Fibroblast of skin of back (primary cell): ENCODE measurements at places on chromosomes 13 and 19.

DNA sequence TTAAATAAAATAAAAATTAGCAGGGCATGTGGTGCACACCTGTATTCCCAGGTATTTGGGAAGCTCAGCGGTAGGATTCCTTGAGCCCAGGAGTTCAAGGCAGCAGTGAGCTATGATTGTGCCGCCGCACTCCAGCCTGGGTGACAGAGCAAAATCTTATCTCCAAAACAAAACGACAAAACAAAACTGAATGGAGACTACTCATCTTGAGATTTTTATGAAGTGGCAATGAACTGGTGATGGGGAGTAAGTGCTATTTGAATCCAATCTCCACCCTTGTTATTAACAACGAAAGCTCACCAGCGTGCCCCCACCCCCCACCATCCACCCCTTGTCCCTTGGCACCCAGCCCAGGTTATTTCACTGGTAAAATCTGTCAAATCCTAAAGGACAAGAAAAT, 45.2 kb upstream of the URI1 start:
- DNase-seq, result no peak

DNA sequence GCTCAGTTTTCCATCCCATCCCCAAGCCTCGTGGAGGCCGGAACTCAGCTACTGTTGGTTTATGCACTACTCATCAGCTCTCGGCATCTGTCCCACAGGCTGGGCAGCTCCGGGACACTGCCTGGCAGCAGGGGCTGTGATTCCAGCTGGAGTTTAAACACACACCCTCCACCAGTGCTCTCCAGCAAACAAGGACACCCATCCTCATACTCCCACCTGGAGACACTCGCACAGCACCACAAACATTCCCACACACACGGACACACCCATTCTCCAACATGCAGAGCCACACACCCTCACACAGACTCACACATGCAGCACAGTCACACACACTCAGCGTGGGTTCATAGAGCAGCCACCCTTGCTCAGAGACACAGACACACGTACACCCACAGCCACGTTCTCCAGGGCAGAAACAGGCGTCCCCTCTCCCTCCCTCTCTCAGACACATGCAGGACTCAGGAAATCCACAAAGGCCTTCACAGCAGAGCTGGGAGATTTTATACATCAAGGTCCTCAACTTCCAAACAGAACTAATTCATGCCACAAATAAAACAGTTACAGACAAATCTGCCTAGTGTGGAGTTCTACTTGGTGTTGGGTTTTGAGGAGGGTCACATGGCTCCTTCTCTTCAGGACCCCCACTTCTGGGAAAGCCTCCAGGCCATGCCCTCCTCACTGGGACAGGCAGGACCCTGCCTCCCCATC, 785.4 kb downstream of the UQCRFS1 start:
- peak; percentile 58 for DNase-seq

DNA sequence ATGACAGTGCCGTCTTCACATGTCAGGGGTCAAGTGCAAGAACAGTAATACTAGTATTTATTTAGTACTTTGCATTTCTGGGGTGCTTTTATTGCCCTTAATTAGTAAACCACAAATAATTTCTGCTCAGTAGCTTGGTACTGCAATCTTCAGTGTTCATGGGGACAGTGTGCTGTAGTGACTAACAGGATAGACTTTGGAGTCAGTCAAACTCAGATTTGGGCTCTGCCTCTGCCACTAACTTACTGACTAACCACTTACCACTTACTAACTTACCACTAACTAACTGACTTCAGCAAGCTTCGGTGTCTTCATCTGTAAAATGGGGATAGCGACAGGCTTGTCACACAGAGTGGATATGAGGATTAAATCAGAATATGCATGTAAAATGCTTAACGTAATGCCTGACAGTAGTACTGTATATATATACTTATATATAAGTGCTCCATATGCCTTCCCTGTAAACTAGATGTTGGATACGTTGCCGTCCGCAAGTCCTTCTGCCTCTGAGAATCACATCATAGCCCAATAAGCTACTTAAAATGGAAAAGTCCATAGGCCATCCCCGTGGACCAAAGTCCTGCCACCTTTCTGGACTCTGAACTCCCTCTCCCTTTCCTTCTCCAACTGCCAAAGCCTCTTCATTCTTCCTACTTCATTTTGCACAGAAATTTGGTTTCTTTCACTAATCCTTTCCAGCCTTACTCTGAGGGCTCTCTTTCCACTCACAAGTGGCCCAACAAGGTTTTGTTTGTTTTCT, 158.1 kb downstream of the ZIC5 start:
- no peak for DNase-seq

- peak; percentile 90 for DNase-seq
These were observed 81.6 kb upstream of the CSNK1A1L start for GRCh38 chr13:37187105-37187504.

- DNase-seq, result no peak
These were observed 1.1 kb downstream of the DHRS12 start for GRCh38 chr13:51802631-51803418.

- DNase-seq, result no peak
These were observed 256.0 kb upstream of the IRS2 start for GRCh38 chr13:110042253-110042950.

DNA sequence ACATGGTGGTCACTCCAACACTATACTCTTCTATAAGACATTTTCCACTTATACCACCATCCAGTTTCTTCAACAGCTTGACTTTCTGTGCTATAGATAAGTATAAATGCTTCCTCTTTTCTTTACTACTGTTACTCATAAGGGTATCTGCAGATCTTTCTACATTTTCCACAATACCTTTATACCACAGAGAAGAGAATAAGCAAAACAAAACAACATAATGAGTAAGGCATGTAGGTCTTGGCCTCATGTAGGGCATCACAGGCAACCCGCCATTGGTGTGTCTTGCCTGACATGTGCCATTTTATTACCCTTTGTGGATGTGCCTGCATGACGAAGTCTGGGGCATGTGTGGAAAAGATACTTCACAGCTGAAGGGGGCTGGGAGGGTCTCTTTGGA, 265.3 kb upstream of the STARD13 start:
- DNase-seq, result no peak

GRCh38 chr19:33227870-33228599, 2.4 kb upstream of the SLC7A10 start:
- no peak for DNase-seq

DNA sequence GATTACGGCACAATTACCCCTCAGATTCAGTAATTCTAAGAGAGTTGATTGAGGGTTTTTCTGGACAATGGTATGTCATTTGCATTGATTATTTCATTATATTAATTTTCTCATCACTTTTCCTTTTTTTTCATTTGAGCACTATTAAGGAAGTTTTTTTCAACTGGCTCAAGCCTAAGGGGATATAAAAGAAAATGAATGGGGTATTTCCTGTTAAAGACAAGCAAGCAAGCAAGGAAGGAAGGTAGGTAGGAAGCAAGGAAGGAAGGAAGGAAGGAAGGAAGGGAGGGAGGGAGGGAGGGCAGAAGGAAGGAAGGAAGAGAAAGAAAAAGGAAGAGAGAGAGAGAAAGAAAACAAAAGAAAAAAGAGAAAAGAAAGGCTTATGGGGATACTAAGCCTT, 620.3 kb downstream of the DIAPH3 start:
- DNase-seq, result no peak

DNA sequence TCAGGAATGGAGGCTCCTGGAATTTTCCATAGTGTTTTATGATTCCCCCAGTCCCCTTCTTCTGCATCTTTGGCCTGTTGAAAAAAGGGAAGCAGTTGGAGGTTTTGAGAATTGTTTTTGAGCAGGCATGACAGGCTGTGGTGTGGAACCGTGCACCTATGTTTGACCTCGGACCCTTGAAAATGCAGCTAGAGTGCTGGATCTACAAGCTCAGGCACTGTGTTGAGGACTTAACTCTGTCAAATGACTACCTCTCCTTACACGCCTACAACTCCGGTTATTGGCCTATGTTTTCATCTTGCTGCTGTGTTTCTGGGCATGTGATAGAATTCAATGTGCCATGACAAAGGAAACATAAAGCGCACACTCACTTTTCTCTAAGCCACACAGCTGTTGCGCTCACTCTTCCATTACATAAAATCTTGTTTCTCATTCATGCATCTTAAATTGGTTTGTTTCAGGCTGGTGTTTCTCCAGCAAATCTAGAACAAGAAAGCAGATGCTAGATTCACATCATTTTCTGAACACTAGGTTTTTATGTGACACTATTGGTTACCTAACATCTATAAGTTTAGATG, 616.6 kb downstream of the FGF9 start:
- no peak for DNase-seq

DNA sequence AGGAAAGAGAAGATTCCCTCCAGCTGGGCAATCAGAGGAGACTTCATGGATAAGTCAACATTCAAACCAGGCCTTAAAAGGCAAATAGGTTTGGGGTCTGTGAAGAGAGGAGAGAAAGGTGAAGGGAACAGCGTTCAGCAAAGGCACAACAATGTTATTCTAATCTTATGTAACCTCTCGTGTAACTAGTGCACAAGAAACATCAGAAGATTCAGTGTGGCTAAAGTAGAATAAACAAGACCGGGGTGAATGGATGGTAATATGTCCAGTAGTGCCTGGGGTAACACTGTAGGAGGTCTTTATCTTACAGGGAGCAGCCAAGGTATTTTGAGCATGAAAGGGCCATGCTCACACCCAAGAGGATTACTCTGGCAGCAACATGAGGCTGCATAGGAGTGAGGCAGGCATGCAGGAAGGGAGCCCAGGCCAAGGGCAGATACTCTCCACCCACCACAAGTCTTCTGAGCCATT, 24.1 kb downstream of the LHFPL6 start:
- no peak for DNase-seq

- no peak for DNase-seq
These were observed 213.7 kb downstream of the TEX29 start for GRCh38 chr13:111533900-111534683.

GRCh38 chr13:112652512-112653070, 37.2 kb upstream of the ATP11A start:
- peak; percentile 3 for DNase-seq

DNA sequence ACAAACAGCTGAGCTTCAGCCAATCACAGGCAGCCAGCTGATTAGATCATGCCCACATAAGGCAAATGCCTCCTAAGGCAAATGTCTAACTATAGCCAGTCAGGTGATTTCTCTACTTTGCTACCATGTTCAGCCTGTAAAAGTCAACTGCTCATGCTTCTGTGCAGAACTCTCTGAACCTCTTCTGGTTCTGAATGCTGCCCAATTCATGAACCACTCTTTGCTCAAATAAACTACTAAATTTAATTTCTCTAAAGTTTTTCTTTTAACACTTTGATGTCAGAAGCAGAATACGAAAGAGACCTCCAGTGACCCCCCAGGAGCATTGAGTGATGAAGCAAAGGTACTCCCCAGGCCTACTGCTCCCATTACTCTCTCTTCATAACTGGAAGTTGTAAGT, 240.7 kb upstream of the IPO5 start:
- no peak for DNase-seq

DNA sequence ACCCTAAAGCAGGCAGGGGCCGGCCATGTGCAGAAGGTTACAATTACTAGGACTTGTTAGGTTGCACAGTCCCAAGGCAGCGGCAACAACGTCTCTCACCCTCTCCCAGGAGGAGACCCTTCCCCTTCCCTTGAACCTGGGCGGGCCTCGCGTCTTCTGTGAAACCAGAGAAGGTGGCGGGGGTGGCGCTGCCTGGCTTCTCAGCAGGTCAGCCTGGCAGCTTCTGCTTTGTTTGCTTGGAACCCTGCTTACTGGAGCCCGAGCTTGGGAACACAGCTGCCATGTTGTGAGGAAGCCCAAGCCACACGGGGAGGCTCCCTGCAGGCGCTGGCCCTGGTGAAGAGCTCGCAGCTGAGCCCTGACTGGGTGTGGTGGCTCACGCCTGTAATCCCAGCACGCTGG, 15.5 kb downstream of the MKNK2 start:
- DNase-seq, result no peak

DNA sequence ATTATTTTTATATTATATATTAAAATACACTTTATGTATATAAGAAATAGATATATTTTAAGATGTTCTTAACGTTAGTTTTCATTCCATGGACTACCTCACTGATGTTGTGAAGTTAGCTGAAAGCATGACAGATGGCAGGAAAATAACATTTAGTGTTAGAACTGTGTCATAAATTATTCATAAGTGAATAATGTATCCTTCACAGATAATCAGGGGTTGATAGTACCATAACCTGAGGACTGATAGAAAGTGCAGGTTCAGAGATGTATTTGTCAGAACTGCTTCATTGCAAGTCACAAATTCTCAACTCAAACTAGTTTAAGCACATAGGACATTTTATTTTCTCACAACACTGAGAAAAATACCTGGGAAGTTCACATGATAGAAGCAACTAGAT, 14.6 kb upstream of the DIAPH3 start:
- DNase-seq, result no peak

- DNase-seq, result no peak
These were observed 673 bp downstream of the IFNL4 start for GRCh38 chr19:39247701-39248664.

DNA sequence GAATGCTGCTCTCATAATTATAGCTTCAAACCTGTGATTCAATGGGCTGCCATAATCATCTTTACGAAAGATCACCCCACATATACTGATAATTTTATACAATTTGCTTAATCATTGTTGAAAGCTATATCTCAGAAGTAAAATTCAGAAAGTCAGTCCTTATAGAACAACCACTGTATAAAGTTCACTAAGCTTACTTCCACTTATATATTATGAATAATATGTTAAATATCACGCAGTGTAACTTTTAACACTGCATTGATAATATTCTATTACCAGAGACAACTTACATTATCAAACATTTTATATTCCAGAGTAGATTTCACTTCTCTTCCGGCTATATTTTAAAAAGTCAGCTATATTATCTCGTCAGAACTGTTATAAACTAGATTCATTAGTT, 550.1 kb upstream of the PCDH20 start:
- no peak for DNase-seq

- DNase-seq, result no peak
These were observed 3.7 kb upstream of the NR2C2AP start for GRCh38 chr19:19206938-19207337.

- no peak for DNase-seq
These were observed 2.3 kb downstream of the ATP13A1 start for GRCh38 chr19:19661141-19661674.

- DNase-seq, result no peak
These were observed 1.7 kb downstream of the PROSER3 start for GRCh38 chr19:35759697-35760096.

DNA sequence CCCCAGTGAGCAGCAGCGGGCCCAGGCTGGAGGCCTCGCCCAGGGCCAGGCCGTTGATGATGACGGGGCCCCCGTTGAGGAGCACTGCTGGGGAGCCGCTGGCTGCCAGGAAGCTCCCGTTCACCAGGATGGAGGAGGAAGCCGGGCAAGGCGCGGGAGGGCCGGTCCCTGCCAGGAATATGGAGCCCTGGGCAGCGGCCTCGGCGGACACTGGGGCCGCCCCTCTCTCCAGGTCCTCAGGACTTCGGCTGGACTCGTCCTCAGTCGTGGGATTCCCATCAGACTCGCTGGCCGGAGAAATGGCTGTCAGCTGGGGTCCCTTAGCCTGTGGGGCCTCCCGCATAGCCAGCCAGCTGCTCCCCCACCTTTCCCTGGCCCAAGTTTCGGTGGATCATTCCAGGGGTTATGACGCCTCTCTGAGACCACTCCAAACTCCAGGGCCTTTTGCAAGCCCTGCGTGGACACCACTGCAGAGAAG, 2.1 kb downstream of the SIX5 start:
- no peak for DNase-seq
